ENCODE measurements at places on chromosomes 16 and 17. TPM values are rescaled to one million over a fixed set of nuclear protein-coding genes. Genes with fewer than 3 reads are reported as not detected.

The ABCC6 gene
- total RNA-seq: 0.59 TPM

The GSDMA gene
- total RNA-seq: not detected

The CX3CL1 gene
- total RNA-seq: under 0.01 TPM

The GRAPL gene
- not detected for total RNA-seq

The LHX1 gene
- total RNA-seq: not detected

The JPH3 gene
- total RNA-seq: not detected
